ENCODE measurements at places on chromosomes 7 and 10. TPM values are rescaled to one million over a fixed set of nuclear protein-coding genes. Genes with fewer than 3 reads are reported as not detected.

The RPEL1 gene
- not detected for total RNA-seq

The CHAT gene
- total RNA-seq, result not detected

The AGMO gene
- total RNA-seq, result 0.40 TPM

The GPR37 gene
- 2.1 TPM for total RNA-seq

The HKDC1 gene
- not detected for total RNA-seq

The CYP3A7 gene
- not detected for total RNA-seq

The CCNY gene
- total RNA-seq, result 107 TPM

The POU6F2 gene
- 0.29 TPM for total RNA-seq

The ASAH2B gene
- total RNA-seq, result 6.5 TPM

The MRPL32 gene
- 62.2 TPM for total RNA-seq

The HOXA1 gene
- 1.5 TPM for total RNA-seq

DNA sequence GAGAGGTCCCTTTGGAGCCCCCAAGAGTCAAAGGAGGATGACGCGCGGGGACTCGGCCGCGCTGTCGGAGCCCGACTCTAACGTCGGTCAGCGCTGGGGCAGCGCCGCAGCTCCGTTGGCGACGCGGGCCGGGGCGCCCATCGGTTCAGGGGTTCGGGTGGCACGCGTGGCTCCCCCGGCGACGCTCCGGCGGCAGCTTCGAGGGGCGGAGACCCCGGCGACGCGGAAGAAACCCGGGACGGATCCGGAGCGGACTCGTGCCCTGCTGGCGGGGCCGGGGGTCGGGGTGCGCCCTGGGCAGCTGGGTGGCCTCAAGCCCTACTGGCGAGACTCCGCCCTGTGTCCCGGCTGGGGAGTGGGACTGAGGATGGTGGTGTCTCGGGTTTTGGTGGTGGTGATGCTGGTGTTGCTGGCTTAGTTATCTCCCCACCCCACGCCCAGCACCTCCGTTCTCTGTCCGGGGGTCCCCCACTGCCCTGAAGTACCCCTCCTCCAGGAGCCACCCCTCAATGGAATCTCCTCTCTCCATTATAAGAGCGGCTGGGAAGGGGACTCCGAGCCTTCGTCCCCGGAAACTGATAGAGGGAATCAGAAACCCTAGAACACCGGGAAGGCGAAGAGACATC lies at the start of gene NAT16:
NAT16 (minus strand) TSS at position 164 of the 626 bp plus-strand sequence. CDS start 5,486 bp downstream, outside the sequence.
- DNase-seq, result no peak

DNA sequence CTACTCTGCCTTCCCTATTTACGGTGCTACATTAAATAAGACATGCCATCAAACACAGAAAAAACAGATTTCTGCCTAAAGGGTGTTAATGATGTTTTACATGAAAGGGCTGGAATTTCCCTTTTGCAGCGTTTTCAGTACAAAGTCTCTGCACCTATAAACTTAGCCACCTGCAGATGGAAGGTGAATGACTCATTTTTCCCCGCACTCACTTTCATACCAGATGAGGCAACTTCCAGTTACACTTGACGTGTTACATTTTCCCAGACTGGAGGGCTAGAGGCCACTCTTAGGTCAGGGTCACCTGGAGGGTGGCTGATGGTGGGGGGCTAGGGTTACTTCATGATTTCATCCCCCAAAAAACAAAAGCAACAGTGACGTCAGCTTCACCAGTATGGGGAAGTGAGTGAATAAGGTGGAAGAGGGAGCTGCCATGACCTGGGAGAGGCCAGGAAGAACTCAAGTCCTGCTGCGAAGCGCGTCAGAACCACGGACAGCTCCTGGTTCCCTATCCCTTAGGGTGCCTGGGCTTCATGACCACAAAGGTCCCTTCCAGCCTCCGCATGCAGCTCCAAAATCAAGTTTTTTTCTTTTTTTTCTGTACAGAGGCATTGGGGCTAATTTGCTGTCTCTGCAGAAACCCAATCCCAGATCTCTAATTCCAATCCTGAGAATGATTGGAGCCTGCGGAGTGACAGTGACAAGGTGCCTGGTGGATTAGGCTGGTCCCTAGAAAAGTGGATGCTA lies 94.0 kb downstream of the ADARB2 start:
- no peak for DNase-seq

- no peak for DNase-seq
Observed at GRCh38 chr7:12456506-12456905, 52.8 kb upstream of the VWDE start.

- peak; percentile 74 for DNase-seq
Observed at GRCh38 chr7:54811846-54812254, 52.8 kb upstream of the SEC61G start.

DNA sequence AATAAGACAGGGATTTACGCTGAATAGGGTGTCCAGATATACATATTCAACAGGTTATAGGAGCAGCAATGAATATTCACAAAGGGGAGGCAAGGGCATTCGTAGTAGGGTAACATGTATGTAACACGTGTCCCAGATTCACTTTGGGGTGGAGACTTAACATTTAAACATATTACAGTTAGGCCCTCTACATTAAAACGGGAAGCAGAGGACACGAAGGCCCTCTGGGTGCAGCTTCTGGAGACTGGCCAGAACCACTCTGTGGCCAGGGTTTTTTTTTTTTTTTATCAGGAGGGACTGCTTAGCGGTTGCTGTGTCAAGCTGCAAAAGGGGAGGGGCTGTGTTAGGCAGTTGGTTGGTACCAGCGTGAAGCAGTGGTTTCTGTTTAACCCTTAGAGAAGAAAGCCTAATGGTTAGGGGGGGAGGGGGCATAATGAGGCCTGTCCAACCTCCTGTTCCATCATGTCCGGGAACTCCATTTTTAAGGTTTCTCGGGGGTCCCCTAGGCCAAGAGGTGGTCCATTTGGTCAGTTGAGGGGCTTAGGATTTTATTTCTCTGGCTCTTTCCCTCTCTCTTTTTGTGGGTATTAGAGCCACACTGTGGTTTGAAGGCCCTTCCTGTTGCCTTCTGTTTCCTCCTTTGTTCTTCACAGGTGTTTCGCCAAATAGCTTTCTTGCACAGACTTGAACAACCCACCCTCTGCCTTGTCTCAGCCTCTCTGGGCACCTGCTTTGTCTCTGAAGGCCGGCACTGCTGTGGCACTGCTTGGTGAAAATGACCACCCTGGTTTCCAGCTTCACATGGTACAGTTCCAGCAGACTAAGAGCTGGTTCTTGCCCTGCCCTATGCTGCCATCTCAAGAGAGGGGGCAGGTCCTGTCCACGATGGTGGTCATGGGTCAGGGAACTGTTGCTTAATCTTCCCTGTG lies 26.4 kb downstream of the PRF1 start:
- no peak for DNase-seq

- no peak for DNase-seq
Observed at GRCh38 chr10:35320341-35320740, 16.0 kb upstream of the CCNY start.

DNA sequence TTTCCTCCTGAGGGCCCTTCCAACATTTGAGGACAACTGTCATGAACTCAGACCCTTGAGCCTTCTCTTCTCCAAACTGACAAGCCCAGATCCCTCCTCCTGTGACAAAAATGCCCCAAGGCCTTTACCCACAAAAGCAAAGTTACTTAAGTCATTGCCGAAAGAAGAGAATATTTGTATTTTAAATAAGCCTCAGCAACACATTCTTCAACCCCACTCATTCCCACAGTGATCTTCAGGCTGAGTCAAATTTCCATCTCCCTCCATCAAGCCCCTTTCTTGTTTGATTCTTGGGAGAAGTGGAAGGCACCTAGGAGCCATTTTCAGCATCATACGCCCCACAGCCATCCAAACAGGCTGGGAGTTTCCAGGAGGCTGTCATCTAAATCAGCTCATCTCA lies 150.8 kb upstream of the PDE1C start:
- no peak for DNase-seq

- no peak for DNase-seq
Observed at GRCh38 chr7:64656489-64656888, 9.4 kb upstream of the ZNF107 start.

DNA sequence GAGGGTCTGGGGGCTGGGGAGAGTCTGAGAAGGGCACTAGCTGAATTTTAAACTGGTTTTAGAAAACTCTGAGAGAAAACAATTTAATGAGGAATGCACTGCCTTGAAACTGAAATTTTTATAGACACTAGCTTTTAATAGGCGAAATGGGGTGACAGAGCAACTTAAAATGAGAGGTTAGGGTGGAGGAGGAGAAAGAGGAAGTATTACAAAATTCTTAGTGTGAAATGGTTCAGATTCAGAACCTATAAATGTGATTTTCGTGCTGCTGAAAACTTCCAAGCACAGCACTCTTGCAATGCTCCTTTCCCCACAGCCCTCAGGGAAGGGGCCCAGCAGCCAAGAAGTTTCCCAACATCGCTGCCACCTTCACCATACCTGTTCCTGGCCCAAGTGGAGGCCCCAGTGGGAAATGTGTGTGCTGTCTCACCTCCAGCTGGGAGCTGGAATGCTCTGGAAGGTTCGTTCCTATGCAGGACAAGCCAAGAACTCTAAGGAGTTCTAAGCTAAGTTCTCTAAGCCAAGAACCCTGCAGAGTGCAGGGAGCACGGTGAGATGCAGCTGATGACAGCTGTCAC lies 60.0 kb downstream of the ATXN7L1 start:
- DNase-seq, result no peak

DNA sequence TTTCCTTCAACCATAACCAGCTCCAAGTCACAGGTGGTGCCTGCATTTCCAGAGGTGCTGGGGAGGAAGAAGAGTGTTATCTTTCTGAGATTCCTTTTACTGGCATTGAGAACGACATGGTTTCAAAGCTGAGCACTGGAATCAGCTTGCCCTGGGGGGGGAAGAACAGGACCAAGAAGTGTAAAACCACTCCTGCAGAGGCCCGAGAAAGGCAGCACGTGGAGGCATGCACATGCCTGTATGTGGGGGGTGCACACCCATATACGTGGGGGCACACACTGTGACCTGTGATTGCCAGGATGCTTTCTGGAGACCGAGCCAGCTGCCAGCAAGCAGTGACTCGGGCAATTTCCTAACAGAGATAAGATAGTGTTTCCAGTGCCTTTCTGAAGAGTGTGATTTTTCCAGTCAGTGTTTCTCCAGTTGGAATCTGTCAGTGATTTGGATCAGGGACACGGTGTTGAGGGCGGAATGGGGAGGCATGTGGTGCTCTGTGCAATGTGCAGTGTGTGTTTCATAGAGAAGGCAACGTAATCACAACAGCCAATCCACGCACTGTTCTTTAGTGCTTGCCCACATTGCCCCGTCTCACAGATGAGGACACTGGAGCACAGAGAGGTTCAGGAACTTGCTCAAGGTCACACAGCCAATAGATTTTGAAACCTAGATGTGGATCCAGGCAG lies 4.2 kb downstream of the LRRC27 start:
- no peak for DNase-seq

DNA sequence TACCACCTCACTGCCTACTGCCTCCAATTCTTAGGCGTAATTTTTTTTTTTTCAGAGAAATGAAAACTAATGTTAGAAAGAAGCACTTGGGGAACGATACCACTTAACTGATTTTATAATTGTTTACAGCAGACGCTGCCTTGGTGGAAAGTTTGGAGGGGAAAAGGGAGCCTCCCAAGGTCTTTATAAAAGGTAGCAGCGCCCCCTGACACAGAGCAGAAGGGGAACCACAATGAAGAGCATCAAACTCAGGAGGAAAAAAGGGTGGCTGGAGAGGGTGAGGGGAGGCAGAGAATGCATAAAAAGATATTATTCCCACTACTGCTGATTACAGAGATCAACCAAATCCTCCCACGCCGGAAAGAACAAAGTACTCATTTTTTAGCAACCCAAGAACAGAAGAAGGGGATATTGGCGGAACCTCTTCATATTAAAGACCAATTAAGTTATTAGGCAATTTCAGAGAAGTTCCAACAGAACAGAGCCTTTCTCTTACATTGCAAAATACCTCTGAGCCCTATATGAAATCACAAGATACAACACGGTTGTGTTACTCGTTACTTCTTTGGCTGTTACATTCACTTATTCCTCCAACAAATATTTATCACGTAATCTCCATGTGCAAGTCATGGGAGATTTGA lies 135.8 kb downstream of the TEX36 start:
- DNase-seq, result no peak

GRCh38 chr7:142787783-142788182 lies 17.0 kb downstream of the PRSS2 start:
- no peak for DNase-seq

DNA sequence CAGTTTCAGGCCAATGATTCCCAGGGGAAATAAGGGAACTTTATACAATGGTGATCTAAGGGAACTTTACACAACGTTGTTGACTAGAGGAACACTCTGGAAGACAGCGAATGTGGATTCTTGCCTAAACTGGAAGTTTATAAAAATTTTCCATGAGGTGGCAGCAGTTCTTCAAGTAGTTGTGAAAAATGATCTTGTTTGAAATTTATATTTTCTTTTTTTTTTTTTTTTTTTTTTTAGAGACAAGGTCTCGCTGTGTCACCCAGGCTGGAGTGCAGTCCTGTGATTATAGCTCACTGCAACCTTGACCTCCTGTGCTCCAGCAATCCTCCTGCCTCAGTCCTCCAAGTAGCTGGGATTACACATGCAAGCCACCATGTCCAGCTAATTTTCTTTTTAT lies 32.1 kb upstream of the GTF2I start:
- peak; percentile 61 for DNase-seq

- DNase-seq, result no peak
Observed at GRCh38 chr10:102398172-102399020, 2.9 kb downstream of the NFKB2 start.

DNA sequence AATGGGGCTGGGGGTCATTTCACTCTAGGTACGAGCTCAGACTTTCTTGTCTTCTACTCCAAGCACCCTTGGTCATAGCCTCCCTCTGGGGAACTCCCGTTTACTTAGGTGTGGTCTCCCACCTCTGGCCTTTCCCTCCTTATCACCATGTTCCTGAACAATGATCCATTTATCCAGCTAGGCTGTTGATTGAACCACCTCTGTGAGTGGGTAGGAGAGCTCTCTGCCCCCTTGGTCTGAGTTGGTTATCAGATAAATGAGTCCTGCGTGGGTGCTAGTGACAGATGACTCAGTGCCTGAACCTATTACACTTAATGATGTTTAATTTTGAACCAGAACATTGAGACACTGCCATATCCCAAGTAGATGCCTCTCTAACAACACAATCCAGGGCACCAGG lies 9.4 kb downstream of the BLNK start:
- no peak for DNase-seq

GRCh38 chr7:120760050-120760449 lies 97.9 kb downstream of the TSPAN12 start:
- DNase-seq, result no peak

DNA sequence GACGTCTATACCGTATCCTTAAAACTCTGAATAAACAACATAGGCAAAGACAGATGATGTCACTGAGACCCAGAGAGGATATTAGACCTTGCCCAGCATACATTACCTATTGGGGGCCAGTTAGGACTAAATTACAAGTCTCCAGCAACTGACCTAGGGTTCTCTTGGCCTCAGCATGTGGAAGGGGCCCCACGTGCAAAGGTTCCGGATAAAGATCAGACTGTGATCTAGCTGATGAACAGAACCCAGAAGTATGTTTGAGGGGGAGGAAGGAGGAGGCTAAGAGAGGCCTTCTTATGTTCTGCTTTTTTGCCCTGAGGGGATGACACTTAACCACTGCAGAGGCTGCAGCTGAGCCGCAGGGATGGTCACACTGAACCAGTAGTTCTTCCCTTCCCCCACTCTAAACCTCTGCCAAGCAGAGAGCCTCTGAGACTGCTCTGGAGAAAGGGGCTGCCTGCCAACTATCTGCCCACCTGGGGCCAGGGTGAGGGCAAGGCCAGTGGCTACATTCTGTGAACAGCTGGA lies 24.0 kb upstream of the KMT2C start:
- no peak for DNase-seq
